Left forelimb (tissue), 1 donor: ENCODE measurements at places on chromosomes 2 and 18.

DNA sequence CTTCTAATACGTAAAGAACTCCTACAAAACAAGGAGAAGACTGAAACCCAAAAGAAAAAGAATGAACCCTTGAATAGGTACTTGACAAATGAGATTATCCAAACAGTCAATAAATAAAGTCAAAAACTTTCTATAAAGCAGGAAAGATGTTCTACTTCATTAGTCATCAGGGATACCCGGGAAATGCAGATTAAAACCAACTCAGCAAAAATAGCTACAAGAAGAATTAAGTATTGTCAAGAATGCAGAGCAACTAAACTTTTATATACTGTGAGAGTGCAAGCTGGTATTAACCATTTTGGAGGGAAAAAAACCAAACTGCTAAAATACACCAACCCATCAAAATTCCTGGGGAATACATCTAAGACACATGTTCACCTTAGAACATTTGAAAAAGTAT lies 10.4 kb downstream of the TXNL1 start:
- no peak for DNase-seq

- DNase-seq, result no peak
Measured at GRCh38 chr2:206856513-206856912, 82.8 kb upstream of the CPO start.

- DNase-seq, result no peak
Measured at GRCh38 chr18:765764-766549, 46.1 kb downstream of the YES1 start.

DNA sequence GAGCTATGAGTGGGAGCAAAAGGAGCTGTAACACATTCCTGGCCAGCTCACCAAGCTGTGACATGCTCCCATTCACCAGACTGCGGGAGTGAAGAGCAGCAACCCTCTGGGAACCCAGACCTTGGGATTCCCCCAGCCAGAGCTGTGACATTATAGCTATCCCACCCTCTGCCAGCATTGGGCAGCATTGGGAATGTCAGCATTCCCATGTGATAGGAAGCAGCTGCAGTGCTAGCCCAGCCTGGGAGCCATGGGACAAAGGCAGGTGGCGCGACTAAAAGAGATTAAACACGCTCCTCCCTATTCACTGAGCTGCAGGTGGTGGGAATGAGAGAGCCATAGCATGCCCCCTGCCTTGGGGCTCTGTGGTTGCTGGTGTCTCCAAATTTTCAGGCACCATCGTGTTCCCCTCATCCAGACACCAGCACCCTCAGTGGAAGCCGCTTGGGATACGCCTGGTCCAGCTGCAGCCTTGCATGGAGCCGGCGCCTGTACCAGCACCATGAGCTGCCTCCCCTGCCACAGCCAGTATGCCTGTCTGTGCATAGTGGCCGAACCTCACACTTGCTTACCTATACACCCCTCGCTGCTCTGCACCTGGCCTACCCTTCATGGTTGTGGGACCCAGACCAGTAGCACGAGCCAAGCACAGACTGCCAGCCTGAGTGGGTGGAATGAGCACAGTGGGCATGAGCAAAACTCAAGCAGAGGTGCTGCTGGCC lies 695.6 kb upstream of the GCFC2 start:
- DNase-seq, result no peak

DNA sequence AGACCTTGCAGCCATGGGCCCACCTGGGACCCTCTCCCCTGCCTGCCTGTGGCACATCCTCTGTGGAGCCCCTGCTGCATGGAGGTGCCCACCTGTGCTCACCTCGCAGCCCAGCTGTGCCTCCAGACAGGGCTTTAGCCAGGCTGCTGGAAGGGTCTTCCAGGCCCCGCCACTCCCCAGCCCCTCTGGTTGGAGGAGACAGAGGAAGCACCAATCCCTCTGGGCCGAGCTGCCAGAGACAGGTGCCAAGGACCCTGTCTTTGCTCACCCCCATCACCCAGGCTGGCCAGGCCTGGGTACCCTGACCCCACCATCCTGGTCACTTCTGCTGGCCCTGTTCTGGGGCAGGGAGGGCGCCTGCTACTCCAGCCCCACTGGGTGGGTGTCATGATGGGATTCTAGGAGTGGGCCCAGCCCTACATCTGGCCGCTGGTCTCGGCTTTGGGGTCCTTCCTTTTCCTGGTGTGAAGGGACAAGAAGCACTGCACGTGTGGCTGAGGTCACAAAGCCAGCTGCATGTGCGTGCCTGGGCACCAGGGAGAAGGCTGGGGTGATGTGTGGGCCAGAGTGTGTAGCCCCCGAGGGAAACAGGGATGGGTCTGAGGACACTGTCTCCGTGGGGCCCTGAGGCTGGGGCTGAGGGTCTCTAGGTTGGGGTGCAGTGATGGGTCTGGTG lies 9.3 kb upstream of the NEU4 start:
- DNase-seq, result no peak

- no peak for DNase-seq
Measured at GRCh38 chr2:14340703-14341102, 291.8 kb upstream of the LRATD1 start.

GRCh38 chr2:33131111-33131510 lies 184.4 kb downstream of the LTBP1 start:
- no peak for DNase-seq

- no peak for DNase-seq
Measured at GRCh38 chr18:42328931-42329330, 373.9 kb downstream of the PIK3C3 start.

DNA sequence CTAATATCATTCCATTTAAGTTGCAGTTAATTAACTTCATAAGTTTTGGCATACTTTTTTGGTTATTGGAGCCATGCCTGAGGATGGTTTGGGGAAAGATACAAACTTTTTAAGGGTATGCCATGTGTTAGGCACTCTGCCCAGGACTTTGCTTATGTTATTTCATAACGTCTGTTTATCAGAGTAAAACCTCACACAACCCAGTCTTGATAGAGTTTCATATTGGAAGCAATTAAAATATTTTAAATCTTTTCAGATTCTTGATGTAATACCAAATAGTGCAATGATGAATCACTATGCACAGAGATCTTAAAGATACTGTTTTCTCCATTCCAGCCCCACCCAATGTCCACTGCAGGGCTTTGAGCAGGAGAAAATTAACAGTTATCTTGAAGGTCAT lies 529.1 kb upstream of the HNMT start:
- no peak for DNase-seq

GRCh38 chr2:54228945-54229344 lies 27.1 kb downstream of the TSPYL6 start:
- DNase-seq, result no peak

DNA sequence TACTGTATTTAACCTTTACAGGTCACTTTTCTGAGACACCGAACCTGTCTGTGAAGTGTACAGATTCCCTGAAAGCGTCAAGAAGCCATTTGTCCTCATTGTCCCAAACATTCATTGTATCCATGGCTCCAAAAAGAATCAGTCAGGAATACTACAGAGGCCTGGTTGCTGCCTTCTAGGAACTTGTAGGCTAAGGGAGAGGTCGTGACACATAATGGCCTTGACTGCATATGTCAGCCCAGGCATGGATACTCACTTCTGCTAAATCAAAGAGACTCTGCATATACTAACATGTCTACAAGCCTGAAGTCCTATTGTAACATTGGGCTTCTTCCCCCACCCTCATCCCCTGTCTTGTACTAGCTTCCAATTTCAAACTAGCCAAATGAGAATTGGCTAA lies 40.2 kb downstream of the ONECUT2 start:
- DNase-seq, result no peak

DNA sequence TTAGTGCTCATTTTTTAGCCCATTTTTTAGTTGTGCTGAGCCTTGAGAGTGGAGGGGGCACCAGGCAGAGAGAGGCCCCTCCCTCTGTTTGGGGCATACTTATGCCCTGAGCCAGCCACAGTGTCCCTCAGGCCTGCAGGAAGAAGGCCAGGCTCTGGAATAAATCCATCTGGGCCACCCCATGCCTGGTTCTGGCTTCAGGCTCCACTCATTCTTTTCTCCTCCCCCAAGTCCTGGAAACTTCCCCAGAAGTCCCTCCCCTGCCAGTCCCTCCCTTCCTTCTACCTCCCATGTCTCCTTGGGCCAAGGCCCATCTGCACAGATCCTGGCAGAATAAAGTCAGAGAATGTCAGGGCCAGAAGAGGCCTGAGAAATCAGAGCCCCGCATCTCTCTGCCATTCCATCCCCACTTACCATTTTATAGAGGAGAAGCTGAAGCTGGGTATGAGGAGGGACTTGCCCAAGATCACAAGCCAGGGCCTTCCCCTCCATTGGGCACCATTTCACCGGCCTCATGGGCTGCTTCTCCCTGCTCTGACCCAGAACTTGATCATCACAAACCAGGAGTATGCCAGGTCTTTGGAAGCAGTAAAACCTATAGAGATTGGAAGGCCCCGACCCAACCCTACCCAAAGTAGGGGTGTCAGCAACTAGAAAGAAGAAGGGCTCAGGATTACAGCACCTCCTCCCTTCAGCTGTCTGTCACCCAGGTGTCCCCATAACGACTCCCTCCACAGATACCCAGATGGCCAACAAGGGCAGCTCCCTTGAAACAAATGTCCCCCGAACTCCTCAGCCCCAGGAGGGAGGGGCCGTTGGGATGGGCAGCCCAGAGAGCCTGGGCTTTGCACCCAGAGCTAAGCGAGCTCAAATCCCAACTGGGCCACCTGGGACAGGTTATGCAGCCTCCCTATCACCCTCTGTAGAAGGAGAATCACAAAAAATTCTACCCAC lies 108.4 kb downstream of the POLR1A start:
- no peak for DNase-seq

DNA sequence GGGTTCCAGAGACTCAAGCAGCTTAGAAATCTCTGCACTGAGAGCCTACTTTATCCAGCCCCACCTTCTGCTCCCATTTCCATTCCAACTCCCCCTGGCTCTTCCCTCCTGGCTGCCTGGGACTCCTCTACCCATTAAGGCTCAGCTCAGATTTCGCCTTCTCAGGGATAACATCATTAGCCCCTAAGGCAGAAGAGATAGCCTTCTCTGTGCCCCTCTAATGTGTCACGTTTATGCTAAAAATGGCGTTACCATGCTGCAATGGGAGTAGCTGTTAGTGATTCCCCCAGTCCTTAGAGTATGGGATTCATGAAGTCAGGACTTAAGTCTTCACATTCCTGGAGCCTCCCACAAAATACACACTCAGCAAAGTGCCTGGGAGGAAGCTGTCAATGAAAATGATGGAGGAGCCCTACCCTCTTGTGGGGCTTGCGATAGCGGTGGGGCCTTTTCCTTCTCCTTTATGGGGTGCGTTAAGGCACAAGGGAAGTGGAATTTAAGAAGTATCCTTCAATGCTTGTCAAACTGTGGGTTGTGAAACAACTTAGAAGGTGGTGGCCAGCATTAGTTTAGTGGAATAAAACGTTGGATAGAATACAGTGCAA lies 144.7 kb upstream of the COPS8 start:
- peak; percentile 44 for DNase-seq

- no peak for DNase-seq
Measured at GRCh38 chr2:17573085-17573803, 32.7 kb downstream of the VSNL1 start.

GRCh38 chr2:172516299-172516698 lies 39.6 kb upstream of the PDK1 start:
- no peak for DNase-seq

- DNase-seq, result no peak
Measured at GRCh38 chr18:74303936-74304335, 11.7 kb upstream of the C18orf63 start.

- peak; percentile 65 for DNase-seq
Measured at GRCh38 chr2:240557101-240557751, 562 bp downstream of the ANKMY1 start.

GRCh38 chr2:11710210-11710609 lies 36.2 kb upstream of the LPIN1 start:
- DNase-seq, result no peak

GRCh38 chr2:151056870-151057269 lies 204.8 kb downstream of the RBM43 start:
- DNase-seq, result no peak

GRCh38 chr2:96903815-96904214 lies 33.9 kb upstream of the SEMA4C start:
- no peak for DNase-seq

DNA sequence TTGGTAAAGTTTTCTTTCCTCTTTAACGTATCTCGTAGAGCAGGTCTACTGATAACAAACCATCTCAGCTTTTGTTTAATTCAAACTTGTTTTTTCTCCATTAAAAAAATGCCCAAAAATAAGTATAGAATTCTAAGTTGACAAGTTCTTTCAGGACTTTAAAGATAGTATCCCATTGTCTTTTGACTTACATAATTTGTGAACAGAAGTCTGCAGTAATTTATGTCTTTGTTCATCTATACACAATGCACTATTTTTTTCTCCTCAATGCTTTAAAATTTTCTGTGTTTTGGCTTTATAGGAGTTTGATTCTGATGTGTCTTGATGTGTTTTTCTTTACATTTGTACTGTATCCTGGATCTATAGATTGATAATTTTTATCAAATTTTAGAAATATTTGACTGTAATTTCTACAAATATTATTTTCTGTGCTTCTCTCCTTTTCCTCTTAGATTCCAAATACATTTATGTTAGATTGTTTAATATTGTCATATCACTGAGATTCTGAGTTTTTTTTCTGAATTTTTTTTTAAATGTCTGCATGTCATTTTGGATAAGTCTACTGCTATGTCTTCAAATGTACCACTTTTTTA lies 143.3 kb downstream of the FTCDNL1 start:
- DNase-seq, result no peak

DNA sequence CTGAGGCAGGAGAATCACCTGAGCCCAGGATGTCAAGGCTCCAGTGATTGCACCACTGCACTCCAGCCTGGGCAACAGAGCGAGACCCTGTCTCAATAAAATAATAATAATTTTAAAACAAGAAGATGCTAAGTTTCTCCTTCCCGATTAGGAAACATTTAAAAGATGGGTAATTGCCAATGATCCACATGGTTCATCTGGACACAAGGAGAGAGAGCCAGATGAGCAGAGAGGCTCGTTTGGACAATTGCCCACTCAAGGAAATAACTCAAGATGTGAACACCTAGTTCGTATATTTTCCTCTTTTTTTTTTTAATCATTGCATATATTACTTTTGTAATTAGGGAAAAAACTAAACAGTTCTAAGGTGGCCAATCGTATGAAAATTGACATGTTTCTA lies 3.6 kb upstream of the ACTG2 start:
- DNase-seq, result no peak

DNA sequence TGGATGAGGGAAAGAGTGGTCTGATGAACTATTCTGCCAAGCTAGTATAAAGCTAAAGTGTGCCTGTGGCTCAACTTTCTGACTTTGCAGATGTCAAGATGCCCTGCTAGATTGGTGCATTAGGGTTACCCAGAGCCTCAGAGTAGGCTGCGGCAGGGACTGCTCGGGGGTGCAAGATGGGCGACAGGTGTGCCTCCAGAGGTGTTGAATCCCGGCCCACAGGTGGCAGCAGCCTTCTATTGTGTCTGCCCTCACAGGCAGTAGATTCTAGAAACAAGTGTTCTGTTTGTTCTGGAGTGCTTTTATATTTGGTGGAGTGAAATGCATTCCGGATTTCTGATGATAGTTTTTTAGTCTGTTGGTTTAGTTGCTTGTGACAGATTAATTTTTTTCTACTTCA lies 131.6 kb upstream of the IL1R2 start:
- no peak for DNase-seq

- DNase-seq, result no peak
Measured at GRCh38 chr2:160214461-160215445, 14.7 kb upstream of the ITGB6 start.

GRCh38 chr2:120990451-120990871 lies 254.8 kb downstream of the GLI2 start:
- DNase-seq, result peak; percentile 50

- DNase-seq, result peak; percentile 88
Measured at GRCh38 chr2:96960153-96960961, 26.0 kb downstream of the FAM178B start.

- DNase-seq, result no peak
Measured at GRCh38 chr2:69183659-69184058, 170.7 kb downstream of the ANTXR1 start.
